ENCODE measurements at places on chromosomes 12 and 14.
A peak's percentile ranks its signal among the peaks of the same experiment; 100 is the strongest.

GRCh38 chr14:99522934-99523703 is 41.9 kb downstream of the CCNK start:
- DNase-seq = no peak

DNA sequence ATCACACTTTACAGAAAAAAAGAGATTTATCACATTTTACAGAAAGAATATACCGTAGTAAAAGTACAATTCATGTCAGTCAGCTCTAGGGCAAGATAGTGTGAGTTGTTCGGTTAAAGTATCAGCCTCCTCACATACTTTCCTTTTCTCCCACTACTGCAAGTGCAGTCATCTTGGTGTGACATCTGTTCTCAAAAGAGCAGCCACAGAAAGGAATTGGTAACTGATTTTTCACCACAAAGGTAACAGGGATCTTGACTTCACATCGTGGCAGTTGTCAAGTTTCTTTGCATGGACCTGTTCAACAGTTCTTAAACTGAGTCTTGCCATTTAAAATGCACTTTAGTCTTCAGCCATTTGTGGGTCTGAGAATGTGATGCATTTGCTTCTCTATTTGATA is 5.0 kb upstream of the E2F7 start:
- no peak for DNase-seq

DNA sequence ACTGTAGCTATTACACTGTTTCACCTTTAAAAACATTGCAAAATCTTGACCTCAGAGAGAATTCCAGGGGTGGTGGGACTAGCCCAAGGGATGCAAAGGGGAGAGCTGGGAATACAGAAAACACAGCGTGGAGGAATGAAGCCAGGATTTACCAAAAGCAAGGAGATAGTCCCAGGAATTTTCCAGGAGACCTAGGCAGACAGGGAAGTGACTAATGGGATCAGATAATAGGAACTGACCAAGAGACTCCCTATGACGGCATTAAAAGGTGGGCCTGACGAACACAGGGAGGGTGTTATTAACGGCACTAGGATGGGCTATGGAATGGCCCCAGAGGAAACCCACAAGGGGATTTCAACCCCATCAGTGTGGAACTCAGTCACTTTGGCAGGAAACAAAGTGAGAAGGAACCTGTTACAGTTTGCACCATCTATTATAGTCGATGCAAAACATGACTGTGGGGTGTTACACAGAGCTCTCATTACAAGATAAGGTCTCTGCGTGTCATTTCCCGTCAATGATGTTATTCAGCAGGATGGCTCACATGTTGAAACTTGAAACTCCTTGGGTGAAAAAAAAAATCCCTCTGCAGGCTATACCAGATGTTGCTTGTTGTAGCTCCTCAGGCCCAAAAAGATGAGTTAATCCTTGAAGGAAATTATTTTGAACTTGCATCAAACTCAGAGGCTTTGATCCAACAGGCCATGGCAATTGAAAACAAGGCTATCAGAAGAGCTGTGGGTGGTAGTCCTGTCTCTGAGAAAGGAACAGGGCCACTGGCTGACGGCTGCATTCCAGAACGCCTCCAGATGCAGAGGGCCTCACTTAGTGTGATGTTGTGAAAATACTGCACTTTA is 58.7 kb downstream of the DRAM1 start:
- DNase-seq = peak; percentile 86

DNA sequence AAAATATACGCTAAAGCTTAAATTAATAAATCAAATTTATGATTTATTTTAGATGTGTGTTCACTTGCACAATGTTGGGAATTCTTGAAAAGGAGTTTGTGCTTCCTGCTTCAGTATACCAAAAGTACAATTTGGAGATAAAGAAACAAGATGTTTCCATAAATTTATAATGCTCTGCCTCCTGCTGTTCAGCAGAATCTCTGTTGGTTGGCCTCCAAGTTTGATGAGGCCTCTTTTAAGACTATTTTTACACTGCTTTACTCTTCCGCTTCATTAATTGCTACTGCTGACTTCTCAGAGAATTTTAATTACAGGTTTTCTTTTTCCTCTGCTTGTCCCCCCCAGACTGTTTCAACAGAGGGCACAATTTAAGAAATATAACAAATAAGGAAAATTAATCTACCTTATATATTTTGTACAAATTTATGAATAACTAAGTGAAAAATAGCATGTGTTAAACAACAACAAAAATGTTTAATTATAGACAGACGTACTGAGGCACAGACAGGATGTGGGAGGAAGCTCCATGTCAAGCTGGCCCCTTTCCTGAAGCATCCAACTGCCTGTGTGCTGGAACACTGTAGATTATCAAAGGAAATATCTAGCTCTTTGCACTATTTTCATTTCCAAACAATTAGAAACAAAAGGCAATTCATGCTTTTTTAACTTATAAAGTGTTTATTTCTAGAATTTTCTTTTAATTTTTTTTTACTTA is 83.9 kb downstream of the PIK3C2G start:
- DNase-seq = no peak

GRCh38 chr14:53062856-53063255 is 90.3 kb downstream of the DDHD1 start:
- DNase-seq = peak; percentile 8

GRCh38 chr12:105107494-105108371 is at the start of gene WASHC4:
Gene WASHC4, plus strand, starts transcription at chr12:105107731. Its CDS starts 70 bp downstream, at chr12:105107801.
- DNase-seq = peak; percentile 77

DNA sequence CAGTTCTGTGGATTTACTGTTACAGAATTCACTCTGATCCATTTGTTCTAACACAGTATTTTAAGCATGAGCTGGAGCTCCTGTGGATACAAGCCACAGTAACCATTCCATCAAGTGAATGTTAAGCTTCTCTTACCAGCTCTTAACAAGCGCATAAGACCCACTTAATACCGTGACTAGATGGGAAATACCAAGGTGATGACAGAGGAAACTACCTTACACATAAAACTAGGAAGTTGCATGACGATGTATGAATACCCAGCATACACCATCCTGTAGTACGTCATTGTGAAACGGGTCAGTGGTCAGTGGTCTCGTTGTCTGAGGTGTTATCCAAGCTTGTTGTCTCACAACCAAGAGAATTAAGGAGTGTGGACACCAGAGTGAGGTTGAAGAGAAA is 2.0 kb upstream of the GALC start:
- DNase-seq = no peak

- no peak for DNase-seq
Measured at GRCh38 chr14:106489112-106489881, 962.9 kb downstream of the TMEM121 start.

DNA sequence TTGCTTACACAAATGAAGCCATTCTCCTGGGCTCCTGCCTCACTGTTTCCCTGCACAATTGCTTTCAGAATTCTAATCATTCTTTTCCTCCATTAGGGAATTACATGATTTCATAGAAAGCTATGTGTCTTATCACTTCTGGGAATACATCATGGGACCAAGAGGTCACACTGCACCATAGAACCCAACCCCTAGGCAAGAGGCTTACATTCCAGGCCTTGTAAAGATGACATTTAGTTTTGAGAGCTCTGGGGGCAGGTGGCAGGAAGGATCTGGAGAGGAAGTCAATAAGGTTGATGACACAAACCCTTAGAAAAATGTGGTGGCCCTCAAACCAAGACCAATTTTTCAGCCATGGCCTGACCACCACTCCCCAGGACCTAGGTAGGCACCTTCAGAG is 57.1 kb downstream of the NUAK1 start:
- DNase-seq = no peak

- no peak for DNase-seq
Measured at GRCh38 chr12:4011597-4011996, 138.4 kb upstream of the PARP11 start.

- DNase-seq = no peak
Measured at GRCh38 chr12:96327346-96327745, 72.9 kb downstream of the CDK17 start.
